ENCODE measurements at places on chromosomes 6 and 20.

- no peak for ATAC-seq
Observed at GRCh38 chr6:43584892-43585570, 9.0 kb downstream of the POLH start.

GRCh38 chr20:20456741-20457140 is 88.8 kb downstream of the INSM1 start:
- no peak for ATAC-seq

GRCh38 chr20:57124800-57125517 is 141.5 kb downstream of the BMP7 start:
- no peak for ATAC-seq

- no peak for ATAC-seq
Observed at GRCh38 chr20:64001607-64002011, 20.7 kb downstream of the PRPF6 start.

- no peak for ATAC-seq
Observed at GRCh38 chr20:62370807-62371587, 3.9 kb upstream of the LAMA5 start.

GRCh38 chr6:166466178-166467122 is 83.7 kb upstream of the MPC1 start:
- no peak for ATAC-seq

DNA sequence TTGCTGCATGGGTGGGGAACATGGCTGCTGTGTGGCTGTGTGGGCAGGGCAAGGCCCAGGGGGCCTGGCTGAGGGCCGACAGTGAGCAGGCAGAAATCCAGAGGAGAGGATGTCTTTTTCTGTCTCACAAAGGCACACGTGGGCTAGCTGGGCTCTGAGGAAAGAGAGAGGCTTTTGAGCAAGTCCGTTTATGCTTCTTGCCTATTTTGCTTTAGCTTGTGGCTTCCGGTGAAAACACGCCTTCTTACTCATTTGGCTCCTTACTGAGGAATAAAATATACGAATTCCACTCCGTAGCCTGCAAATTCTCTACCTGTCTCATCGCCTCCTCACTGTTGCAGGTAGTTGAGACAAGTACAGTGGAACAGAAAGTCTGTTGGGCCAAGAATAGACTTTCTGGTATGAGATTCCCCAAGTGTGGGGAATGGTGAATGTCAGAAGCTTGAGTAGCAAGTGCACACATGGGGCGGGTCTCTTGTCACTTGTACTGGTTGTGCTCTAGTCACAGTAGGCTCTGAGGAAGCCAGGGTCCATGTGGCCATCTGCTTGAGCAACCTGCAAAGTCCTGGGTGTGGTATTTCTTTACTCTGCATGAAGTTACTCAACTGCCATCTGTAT is 28.4 kb downstream of the WRNIP1 start:
- peak; percentile 64 for ATAC-seq

DNA sequence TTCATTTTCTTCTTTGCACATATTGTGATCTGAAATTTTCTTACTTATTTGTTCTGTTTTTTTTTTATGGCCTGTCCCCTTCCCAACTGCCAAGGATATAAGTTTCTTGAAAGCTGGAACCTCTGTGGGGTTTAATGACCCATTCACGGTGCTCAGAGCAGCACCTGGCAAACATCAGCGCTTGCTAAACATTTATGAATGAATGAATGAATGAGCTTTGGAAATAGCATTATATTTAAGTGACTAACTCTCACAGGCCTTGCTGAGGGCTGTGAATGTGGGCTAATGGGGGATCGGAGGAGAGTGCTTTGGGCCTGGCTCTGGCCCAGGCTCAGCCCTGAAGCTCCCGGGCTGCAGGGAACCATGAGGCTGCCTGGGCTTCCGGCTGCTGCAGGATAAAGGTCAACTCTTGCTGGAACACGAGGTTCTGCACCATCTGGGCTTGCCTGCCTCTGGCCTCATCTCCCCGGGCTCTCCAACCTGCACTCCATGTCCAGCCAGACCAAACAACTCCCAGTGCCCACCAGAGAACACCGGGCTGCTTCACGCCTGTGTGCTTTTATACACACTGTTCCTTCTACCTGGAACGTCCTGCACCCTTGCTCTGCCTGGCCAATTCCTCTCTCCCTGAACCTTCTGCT is 14.6 kb upstream of the ARMC12 start:
- no peak for ATAC-seq

DNA sequence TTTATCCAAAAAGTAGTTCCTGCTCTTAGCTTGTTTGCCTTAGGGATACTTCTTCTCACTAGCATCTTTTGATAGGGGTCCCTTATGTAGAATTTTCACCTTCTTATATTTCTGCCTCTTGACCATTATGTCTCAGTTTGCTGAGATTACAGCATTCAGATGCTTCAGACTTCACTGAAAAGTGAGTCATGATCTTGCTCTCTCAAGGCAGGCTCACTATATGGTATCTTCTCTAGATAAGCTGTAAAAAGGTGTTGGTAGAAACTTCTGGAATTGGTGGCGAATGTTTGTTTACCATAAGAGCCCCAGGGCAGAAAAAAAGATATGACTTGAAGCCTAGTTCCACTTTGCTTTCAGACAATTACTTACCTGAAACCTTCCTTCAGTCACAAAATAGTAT is 19.7 kb downstream of the GTPBP2 start:
- no peak for ATAC-seq

Data from esophagus mucosa (tissue), 1 donor.